Stimulated activated CD8-positive, alpha-beta memory T cell treated with anti-CD3 and anti-CD28 coated beads, Interleukin-2, amount 100 ng/mL, for 1 hour (primary cell): ENCODE measurements at places on chromosomes 4 and X.
A peak's percentile ranks its signal among the peaks of the same experiment; 100 is the strongest.

DNA sequence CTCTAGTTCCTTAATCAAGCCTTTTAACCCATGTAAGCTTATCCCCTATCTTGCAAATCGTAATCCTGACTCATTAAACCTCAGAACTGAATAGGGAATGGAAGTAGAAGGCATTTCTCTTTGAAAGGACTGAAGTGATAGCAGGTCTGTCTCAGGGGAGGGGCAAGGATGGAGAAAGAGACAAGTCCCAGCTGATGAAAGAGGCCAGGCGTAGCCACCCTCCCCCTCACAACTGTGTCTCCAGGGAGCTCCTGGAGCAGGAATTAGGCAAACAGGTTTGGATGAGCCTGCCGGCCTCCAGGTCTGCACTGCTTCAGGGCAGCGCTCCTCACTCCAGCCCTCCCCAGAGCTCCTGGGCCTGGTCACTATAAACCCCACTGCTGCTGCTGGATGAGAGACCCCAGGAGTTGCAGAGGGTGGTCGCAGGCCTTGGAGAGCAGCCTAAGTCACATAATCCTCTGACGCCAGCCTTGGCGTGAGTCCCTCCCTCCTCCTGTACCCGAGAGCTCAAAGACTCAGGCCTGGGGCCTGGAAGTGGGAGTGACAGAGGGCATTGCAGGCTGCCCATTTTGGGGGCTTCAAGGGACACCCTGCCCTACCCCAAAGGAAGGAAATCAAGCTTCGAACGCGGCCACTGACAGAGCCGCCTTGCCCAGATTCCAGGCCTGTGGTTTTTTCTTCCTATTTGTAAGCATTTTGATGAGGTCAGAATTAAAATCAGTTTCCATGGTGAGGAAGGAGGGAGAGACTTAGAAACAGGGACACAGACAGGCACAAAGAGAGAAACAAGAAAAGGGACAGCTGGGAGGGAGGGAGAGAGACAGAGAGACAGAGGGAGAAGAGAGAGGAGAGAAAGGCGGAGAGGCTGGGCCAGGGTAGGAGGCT is 21.2 kb upstream of the MSX1 start:
- DNase-seq = no peak

- DNase-seq = peak; percentile 32
Measured at GRCh38 chr4:185183622-185184281, 20.0 kb downstream of the CFAP97 start.

- DNase-seq = no peak
Measured at GRCh38 chrX:108261549-108262203, 170.1 kb downstream of the ATG4A start.

- DNase-seq = no peak
Measured at GRCh38 chr4:172411149-172411548, 597.9 kb downstream of the GALNTL6 start.

- DNase-seq = no peak
Measured at GRCh38 chr4:175427751-175428150, 384.3 kb downstream of the GPM6A start.

- DNase-seq = no peak
Measured at GRCh38 chrX:125153621-125154020, 166.1 kb upstream of the TEX13C start.

GRCh38 chr4:98448908-98449307 is 187.7 kb downstream of the RAP1GDS1 start:
- DNase-seq = no peak

DNA sequence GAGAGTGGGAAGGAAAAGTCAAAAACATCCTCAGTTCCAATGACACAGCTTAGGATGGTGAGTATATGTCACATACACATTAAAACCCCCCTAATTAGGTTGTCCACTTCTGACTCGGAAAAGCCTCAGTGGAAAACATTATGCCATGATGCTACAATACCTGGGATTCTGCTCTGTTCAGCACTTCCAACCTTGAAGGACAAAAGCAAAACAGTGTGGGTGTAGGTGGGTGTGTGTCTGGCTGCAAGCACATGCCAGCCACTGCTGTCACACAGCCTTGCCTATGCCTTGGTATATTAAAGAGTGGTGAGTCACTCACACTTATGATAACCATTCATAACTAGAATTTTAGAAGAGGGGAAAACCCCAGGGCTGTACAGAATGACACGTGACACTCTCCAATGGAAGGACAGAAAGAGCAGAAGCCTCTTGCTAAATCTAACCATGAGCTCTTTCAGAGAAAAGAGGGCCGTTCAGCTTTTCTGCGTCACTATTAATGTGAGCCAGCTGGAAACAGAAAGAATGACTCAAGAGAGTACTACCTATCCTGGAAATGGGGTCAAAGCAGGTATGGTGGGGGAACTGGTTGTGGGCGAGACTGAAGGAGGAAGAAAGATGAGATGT is 159.6 kb downstream of the TET2 start:
- no peak for DNase-seq

GRCh38 chr4:55173580-55173979 is 48.2 kb upstream of the KDR start:
- DNase-seq = no peak

GRCh38 chr4:54662901-54663585 is 5.3 kb downstream of the KIT start:
- DNase-seq = no peak

GRCh38 chr4:3121110-3121509 is 46.6 kb downstream of the HTT start:
- no peak for DNase-seq

DNA sequence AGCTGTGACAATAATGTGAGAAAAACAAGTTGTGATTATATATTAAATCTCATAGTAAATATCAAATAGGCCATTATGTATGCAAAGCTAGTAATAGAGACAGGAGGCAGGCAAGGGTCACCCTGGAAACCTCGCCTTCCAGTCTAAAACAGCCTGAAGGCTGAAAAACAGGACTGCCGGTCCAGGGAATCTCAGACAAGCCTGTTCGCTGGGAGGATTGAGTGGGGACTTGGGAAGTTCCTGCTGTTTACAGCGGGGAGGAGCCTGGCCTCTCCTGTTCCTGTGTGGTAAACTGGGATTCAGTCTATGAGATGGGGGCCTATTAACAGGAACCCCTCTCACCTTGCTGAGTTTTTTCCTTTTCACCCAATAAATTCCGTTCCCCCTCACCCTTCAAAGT is 2317.3 kb downstream of the PCDH7 start:
- no peak for DNase-seq

- no peak for DNase-seq
Measured at GRCh38 chr4:68463796-68464195, 16.5 kb downstream of the TMPRSS11E start.

DNA sequence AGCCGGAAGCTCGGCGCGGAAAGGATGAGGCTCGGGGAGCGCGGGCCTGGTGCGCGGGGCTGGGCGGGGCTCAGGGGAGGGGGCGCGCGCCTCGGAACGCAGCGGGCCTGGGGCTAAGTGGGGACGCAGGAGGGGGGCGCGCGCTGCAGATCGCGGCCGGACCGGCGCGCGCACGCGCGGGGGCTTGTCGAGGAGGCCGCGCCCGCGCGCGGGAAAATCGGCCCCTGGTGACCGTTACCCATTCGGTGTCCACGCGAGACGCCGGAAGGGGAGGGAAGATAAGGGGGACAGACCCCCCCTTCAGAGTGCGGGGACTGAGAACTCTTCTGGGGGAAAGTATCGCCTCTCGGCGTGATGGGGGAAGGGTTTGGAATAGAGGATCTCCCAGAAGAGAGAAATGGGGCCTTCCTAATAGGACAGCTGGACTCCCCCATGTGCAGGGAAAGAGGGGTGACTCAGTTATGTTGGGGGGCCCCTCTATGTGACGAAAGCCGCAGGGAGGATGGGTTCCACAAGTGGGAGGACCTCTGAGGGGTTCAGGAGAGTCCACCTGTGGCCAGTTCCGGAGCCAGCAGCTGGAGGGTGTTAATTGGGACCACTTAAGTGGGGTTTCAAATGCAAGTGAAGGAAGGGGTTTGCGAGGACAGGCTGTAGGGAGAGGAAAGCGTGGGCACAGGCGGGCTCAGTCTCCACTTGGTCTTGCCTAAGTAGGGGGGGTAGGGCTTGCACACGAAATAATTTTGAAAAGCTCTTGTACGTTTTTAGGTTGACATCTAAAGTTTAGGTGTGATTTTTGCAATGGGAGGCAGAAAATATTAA is 584 bp downstream of the SUV39H1 start:
- DNase-seq = no peak

- DNase-seq = no peak
Measured at GRCh38 chr4:177461606-177462005, 19.4 kb upstream of the AGA start.

DNA sequence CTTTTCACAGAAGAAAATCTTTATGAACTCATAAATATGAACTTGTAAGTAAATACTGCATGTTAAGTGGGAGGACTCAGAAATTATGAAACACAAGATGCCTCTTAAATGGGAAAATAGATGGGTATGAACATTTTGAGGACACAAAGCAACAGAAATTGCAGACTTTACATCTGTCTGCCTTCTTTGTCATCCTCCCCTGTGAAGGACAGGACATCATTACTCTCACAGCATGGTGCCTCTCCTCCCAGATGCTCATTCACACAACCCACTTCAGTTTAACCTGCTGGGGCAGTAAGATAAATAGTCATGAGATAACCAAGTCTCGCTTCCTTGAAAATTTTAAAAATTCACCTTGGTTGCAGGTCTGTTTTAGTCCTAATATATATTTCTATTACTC is 144.5 kb downstream of the APBB2 start:
- no peak for DNase-seq

DNA sequence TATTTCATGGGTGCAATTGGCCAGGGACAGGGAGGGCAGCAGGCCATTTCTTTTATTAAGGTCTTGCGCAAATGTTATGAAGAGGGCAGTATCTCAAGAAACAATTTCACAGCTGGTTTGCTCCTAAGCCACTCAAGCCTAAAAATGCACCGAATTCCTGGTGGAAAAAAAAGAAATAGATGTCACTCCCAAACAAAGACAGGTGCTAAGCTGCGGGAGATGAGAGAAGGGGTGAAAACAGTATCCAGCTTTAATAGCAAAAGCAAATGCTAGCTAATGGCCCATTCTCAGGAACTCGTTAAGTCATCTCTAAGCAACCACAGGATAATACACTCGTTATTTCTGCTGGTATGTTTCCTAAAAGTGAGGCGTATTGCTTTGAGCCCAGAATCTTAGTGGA is 116.4 kb downstream of the ARX start:
- DNase-seq = no peak

DNA sequence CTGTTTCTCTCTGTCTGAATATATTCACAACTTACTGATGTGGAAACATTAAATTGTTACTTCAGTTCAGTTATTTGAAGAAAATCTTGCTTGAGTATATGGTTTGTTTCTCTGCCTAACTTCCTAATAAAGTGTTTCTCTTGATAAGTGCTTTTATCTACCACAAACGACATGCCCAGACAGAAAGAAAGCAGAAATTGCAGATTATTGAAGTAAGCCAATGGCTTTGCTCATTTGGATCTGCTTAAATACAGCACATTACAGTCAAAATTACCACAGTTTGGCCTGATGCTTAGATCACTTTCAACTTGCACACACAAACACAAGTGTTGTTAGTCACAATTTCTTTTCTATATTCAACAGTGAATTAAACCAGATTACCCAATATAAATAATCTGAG is 68.0 kb downstream of the ATOH1 start:
- no peak for DNase-seq

DNA sequence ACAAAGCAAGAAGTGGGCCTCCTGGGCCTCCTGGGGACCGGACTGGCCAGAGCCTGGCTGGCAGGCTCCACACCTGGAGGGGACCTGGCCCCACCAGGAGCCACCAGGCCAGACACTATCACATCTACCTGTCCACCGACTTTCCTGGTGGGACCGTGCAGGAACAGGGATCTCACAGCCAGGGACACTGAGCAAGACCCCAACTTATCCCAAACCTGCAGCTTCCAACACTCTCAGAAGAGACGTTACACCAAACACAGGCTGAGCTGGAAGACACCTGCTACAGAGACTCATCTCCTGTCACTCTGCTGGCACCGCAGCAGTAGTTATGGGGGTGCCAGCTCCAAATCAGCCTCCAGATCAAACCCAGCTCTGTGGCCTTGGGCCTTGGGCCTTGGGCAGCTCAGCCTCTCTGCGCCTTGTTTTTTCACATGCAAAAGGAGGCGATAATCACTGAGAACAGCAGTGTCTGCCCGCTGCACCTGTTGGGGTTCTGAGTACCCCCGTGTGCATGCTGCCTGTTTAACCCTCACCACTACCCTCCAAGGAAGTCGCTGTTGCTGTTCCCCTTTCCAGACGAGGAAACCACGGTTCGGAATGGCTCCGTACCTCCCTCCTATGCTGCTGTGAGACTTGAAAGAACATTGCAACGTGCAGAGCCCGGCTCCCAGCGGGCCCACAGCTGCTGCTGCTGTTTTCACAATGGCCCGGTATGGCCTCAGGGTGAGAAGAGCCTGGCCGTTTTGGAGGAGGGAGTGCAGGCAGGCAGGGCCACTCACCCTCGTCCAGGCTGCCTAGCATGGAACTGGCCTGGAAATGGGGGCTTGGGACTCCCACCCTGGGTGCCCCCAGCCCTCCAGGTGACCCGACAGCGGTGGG is 69.6 kb downstream of the ADRA2C start:
- no peak for DNase-seq

- no peak for DNase-seq
Measured at GRCh38 chrX:123871309-123871708, 11.5 kb downstream of the XIAP start.

DNA sequence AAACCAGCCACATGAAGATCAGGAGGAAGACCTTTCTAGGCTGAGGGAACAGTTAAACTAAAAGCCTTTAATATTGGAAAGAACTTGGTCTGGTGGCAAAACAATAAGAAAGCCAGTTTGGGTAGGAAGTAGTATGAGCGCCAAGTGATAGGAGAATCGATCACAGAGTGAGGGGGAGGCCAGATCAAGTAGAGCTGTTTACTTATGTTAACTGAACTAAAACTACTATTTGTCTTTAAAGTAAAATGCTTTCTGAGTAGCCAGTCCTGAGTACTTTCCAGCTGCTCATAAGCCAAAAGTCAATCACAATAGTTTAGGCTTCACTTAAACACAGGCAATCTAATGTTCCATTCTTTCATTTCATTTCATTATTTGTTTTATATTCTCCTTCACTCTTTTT is 62.8 kb upstream of the RPA4 start:
- DNase-seq = no peak

- DNase-seq = peak; percentile 34
Measured at GRCh38 chrX:153934762-153935325, at the start of gene NAA10. Gene NAA10, minus strand, starts transcription at chrX:153935037. Its CDS starts 133 bp downstream, at chrX:153934904.

DNA sequence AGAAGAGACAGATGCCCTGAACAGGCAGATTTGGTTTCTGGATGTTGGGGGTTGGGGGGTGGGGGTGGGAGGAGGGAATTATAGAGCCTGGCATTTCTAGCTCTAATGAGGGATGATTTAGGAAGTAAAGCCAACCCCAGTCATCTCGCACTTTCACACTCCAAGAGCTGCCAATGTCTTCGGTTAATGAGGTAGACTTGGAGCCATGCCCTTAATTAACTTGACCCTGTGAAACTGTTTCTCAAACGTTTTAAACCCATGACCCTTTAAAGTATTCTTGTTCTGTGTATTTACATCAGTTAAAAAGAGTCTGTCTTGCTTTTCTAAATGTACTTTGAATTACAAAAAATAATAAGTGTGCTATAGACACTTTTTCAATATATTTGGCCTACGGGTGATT is 466.9 kb downstream of the FAT4 start:
- DNase-seq = no peak
